Activated T-cell treated with anti-CD3 and anti-CD28 coated beads, Interleukin-2, amount 50 U/mL, for 1 hour (primary cell): ENCODE measurements at places on chromosomes 3 and 15.
A peak's percentile ranks its signal among the peaks of the same experiment; 100 is the strongest.

GRCh38 chr3:100838157-100838556 lies 128.9 kb downstream of the TFG start:
- no peak for DNase-seq

DNA sequence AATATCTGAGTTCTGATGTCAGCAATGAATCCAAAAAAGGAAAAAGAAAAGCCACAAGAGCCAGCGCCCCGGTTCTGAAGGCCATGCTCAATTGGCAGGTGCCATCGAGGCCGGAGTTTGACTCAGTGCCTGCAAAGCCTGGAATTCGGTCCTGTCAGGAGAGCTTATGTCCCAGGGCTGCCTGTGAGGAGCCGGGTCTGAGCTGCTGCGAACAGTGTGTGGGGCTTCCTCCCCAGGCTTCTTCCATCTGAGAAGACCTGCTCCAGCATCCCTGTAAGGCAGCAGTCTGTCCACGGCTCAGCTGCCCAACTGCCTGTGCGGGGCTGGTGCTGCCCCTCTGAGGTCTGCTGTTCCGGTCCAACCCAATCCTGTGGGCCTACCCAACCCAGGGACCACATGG lies 46.1 kb downstream of the ROPN1B start:
- DNase-seq = no peak

DNA sequence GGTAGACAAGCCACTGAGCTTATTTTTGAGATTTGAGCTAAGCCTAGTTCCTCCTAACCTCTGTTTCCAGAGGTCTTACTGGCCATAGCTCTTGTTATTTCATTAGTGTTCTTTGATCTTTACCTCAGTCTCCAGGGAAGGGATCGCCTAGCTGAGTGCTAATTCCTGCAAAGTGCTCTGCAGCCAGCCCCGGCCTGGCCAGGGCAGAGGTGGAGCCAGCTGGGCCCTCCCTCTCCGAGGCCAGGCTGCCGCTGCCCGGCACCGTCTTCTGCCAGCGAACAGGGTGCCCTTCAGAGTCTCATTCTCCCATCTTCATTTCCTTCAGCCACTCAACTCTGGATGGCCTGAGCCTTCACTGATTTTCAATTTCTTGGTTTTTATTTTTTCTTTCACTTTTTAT lies 19.7 kb downstream of the FAN1 start:
- DNase-seq = no peak

DNA sequence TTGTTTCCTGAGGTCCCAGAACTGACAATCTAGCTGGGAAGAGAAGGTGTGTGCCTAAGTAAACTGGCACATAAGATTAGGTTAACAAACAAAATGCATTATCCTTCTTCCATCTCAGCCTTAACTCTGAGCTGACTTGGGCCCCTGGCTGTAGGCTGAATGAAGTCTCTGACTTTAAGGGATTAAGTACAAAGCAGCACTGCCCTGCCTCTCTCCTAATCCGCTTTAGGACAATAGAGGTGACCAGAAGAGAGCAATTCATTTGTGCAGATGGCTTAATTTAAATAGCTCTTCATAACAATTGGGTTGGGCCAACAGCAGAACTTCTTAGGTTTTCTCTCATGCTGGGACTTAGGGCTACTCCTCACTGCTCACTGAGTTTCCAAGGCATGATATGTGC lies 181.6 kb upstream of the SOX14 start:
- no peak for DNase-seq

- no peak for DNase-seq
These were observed 1.5 kb upstream of the TMEM212 start for GRCh38 chr3:171841620-171842000.

- peak; percentile 81 for DNase-seq
These were observed 109.3 kb downstream of the SHQ1 start for GRCh38 chr3:72738752-72739530.

DNA sequence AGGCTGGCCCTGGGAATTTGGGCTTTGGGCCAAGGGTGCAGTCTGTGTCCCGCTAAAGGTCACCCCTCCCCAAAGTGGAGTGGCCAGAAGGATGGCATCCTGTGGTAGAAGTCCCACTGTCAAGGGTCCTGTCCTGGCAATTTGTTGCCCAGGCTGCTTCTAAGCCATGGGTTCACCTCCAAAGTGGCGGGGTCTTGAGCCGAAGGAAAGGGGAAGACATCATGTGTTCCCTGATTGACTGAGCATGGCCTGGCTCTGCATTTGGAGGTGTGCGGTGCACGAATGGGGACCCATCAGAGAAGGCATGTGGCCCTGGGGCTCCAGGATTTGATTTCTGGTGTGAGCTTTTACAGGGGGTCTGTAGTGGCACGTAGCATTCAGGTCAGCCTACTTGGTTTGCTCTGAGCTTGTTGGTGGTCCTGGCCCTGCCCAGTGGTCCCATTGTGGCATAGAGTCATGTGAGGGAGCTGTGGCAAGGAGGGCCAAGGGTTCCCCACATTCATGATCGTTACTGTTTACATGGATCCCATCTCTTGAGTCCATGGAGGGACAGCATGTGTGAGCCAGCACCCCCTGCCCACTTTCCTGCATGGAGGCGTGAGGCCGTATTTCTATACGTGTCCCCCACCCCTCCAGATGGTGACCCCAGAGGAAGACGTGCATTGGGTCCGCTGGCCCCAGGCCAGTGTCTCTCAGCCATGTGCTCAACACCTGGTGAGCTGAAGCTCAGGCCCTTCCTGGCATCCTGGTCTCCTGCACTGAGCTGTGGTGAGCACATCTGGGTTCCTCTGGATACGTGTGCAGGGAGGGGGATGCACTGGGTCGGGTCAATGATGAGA lies 225.1 kb downstream of the SNRPN start:
- peak; percentile 7 for DNase-seq

DNA sequence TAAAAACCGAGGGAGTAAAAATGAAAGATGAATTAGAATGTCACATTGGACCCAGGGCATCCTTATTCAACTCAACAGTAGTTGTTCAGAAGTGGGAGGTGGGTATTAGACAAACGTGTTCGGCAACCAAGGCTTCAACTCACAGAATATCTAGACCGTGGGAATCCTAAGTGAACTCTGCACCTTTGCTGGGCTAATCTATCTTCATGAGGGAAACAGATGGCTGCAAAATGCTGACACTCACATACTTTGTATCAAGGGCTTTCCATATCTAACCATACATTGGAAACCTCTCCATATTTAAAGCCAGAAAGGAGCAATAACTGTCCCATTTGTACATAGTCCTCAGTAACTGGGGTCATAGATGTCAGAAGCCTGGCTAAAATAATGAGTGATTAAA lies 20.9 kb downstream of the PLSCR1 start:
- DNase-seq = no peak

DNA sequence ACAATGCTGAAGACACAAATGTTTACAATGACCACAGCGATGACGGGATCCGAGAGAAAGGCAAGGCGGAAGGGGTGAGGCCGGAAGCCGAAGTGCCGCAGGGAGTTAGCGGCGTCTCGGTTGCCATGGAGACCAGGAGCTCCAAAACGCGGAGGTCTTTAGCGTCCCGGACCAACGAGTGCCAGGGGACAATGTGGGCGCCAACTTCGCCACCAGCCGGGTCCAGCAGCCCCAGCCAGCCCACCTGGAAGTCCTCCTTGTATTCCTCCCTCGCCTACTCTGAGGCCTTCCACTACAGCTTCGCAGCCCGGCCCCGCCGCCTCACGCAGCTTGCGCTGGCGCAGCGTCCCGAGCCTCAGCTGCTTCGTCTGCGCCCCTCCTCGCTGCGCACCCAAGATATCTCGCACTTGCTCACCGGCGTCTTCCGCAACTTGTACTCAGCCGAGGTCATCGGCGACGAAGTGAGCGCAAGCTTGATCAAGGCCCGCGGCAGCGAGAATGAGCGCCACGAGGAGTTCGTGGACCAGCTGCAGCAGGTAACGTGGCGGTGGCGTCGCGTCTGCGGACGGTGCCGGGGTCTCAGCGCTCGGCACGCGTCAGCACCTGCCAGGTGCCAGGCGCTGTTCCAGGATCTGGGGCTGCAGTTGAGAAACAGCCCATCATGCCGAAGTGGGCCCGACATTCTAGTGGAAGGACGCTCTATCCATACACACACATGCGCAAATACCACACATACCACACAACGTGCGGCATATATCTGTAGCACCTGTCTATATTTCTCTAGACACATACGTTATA lies at the start of gene DLEC1:
Gene DLEC1, plus strand, starts transcription at position 108 of the 798 bp plus-strand sequence. Its CDS starts 18 bp downstream, at position 126.
- DNase-seq = peak; percentile 76

GRCh38 chr3:77042882-77043281 lies 3.0 kb downstream of the ROBO2 start:
- DNase-seq = no peak

GRCh38 chr3:122502941-122503340 lies 11.8 kb downstream of the KPNA1 start:
- no peak for DNase-seq

DNA sequence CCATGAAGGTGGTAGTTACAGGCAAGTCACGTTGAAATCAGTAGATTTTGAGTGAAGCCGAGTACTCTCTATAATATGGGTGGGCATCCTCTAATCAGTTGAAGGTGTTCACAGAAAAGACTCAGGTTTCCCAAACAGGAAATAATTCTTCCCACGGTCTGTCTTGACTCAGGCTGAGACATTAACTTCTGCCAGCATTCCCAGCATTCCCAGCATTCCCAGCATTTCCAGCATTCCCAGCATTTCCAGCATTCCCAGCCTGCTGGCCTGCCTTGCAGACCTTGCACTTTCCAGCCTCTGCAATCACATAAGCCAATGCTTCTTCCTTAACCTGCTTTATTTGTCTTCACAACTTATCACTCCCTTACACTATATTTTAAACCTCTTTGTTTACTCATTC lies 542.3 kb upstream of the ROBO2 start:
- DNase-seq = no peak

GRCh38 chr3:62332835-62333244 lies 40.5 kb downstream of the FEZF2 start:
- DNase-seq = no peak

- no peak for DNase-seq
These were observed 178.2 kb upstream of the GOLIM4 start for GRCh38 chr3:168273917-168274316.

GRCh38 chr15:67181221-67181639 lies 73.2 kb downstream of the AAGAB start:
- no peak for DNase-seq

- no peak for DNase-seq
These were observed 105.3 kb upstream of the ACP3 start for GRCh38 chr3:132211896-132212295.

DNA sequence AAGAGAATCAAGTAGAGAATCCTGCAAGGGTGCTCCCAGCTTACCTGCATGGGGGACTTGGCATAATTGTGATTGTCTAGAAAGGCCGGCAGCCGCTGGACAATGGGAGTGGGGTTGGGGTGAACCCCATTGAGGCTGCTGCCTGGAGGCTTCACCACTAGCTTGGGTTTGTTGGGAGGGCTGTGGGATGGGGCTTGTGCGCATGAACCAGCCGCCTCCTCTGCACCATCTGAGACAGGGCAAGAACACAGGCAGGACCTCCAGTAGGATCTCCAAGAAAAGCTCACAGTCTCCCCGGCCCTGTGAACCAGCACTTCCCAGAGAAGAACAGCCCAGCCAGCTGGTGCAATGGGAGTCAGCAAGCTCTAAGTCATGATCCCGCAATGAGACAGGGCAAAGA lies 39.8 kb downstream of the SEMA3G start:
- DNase-seq = peak; percentile 6

DNA sequence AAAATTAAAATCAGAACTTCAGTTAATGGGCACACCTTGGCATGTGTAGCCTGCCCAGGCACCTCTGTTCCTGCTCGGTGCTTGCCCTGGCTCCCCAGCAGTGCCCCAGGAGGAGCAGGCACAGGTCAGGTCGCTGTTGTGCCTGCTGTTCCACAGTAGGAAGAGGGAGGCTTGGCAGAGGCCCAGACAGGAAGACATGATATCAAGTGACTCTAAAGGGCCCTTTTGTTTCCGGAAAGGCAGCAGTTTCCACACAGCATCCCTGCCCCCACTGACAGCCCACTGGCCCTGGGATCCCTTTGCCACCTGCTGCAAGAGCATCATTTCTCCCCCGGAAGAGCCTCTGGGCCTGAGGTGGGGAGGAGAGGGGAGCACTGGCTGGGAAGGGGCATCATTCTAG lies 40.5 kb upstream of the HES1 start:
- DNase-seq = no peak

GRCh38 chr3:158005391-158006100 lies 100.7 kb downstream of the SHOX2 start:
- DNase-seq = no peak

- DNase-seq = no peak
These were observed 72.1 kb downstream of the NOX5 start for GRCh38 chr15:69086427-69087204.

- no peak for DNase-seq
These were observed 57.9 kb downstream of the ACAP2 start for GRCh38 chr3:195384952-195385351.

GRCh38 chr15:89898614-89899294 lies 5.0 kb upstream of the AP3S2 start:
- DNase-seq = peak; percentile 45

DNA sequence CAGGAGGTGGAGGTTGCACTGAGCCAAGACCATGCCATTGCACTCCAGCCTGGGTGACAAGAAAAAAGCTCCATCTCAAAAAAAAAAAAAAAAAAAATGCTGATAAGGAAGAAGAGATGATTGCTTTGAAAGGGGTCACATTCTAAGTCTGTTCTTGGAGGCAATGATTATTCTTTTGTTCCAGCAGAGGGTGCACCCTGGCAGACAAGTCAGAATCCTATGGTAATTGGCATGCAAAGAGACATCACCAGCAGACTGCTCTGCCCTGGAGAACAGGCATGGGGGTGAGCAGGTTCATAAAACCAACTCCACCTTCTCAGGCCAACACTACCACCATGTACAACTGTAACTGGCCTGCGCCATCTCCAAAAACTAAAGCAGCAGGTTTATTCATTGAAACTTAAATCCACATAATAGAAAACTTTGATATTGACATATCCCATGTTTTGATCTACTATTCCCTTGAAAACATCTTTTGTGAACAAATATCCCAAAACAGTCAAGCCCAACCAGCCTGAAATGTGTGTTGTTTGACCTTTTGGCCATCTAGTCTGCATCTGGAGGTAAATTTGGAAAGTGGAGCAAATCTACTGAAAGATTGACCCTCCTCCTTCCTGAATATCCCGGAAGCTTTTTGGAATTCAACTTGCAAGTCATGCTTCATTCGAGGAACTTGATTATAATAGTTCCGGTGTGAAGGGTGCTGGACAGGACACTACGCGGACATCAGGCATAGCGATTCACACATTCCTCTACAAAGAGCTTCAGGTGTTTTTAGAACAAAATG lies 100.3 kb downstream of the MECOM start:
- DNase-seq = no peak

DNA sequence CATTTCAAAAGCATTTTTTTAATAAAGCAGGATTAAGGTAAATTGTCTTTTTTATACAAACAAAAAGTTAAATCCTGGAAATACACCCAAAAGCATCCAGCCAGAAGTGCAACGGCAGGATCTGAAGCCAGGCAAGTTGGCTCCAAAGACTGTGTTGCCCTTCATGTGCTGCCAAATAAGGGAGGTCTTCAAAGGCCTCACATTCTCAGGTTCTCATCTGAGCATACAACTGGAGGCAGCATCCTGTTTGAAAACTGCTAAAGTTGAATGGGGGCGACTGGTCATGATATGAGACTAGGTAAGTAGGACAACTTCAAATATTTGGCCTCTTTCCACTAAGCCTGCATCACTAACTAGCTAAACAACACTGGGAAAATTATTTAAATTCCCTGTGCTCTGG lies 52.2 kb downstream of the IMPG2 start:
- DNase-seq = no peak
